ENCODE measurements at places on chromosomes 3 and 15. TPM values are rescaled to one million over a fixed set of nuclear protein-coding genes. Genes with fewer than 3 reads are reported as not detected.

The PLCH1 gene
- total RNA-seq: not detected

The PCLAF gene
- total RNA-seq: 34.2 TPM

The FANCD2 gene
- total RNA-seq: 19.7 TPM

The PP2D1 gene
- total RNA-seq: not detected

The PLEKHO2 gene
- total RNA-seq: 19.0 TPM

The ARID3B gene
- 2.5 TPM for total RNA-seq

The PLXNA1 gene
- total RNA-seq: 13.6 TPM

The SLC30A4 gene
- 5.6 TPM for total RNA-seq

The CFAP100 gene
- not detected for total RNA-seq

The IQCF5 gene
- not detected for total RNA-seq

The ARGFX gene
- not detected for total RNA-seq

The SEC11A gene
- total RNA-seq: 62.4 TPM

The RNU5B-1 gene
- total RNA-seq: not detected

The A4GNT gene
- total RNA-seq: not detected

The TNK2 gene
- total RNA-seq: 2.2 TPM

The HMG20A gene
- 25.3 TPM for total RNA-seq

The PLD1 gene
- 9.2 TPM for total RNA-seq

The CASR gene
- not detected for total RNA-seq

The MESP1 gene
- total RNA-seq: under 0.01 TPM

The GOLGA8S gene
- total RNA-seq: under 0.01 TPM
